Right ventricle myocardium inferior (tissue), 1 donor: ENCODE measurements at places on chromosomes 2 and 18. TPM values are rescaled to one million over a fixed set of nuclear protein-coding genes. Genes with fewer than 3 reads are reported as not detected.

DNA sequence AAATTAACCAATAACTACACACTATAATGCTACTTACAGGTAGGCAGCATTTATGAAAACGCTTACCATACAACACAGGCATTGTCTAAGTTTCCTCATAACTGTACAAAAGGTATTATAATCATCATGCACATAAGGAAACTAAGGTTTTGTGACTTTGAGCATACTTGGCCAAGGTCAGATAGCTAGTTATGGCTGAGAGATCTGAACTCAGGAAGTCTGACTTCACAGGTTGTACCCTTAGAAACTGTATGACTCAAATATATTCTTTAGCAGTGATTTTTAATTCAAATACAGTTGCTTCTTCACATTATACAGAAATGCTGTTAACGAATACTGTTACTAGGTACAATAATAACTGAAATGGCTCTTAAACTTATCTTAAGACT is 89.3 kb downstream of the TRIP12 start:
- no peak for DNase-seq

- no peak for DNase-seq
Observed at GRCh38 chr2:46303822-46304221, 6.6 kb downstream of the EPAS1 start.

DNA sequence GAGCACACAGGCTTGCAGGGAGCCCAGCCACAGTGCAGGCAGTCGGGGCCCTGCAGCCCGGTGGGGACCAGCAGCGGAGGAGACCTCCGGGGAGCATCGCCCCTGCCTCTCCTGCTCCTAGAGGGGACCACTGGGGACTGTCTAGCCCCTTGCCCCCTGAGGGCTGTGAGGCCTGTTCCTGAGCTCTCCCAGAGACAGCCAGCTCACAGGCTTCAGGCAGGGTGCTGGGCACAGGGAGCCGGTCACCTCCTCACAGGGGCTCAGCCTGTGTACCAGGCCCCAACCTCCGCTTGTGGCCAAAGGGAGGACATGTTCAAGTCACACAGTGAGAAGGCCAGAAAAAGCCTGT is 3.5 kb upstream of the NMUR1 start:
- DNase-seq: no peak

- DNase-seq: no peak
Observed at GRCh38 chr2:43521568-43521967, 74.3 kb downstream of the THADA start.

DNA sequence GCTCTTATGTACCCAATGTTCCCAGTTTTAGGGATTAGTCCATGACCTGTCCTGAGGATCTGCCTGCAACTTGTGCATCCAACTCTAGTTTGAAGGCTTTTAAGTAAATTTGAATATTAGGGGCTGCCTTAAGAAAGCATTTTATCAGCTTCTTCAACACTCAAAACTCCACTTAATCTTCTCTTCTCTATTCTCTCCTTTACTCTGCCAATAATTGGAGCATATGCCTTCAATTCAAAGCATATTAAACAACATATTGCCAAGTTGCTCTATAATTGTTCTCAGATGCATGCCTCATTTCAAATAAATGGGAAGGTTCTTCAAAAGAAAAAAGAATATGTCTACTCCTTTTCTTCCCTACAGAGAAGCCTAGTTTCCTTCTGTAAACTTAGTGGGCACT is 84.8 kb upstream of the NCKAP5 start:
- no peak for DNase-seq

DNA sequence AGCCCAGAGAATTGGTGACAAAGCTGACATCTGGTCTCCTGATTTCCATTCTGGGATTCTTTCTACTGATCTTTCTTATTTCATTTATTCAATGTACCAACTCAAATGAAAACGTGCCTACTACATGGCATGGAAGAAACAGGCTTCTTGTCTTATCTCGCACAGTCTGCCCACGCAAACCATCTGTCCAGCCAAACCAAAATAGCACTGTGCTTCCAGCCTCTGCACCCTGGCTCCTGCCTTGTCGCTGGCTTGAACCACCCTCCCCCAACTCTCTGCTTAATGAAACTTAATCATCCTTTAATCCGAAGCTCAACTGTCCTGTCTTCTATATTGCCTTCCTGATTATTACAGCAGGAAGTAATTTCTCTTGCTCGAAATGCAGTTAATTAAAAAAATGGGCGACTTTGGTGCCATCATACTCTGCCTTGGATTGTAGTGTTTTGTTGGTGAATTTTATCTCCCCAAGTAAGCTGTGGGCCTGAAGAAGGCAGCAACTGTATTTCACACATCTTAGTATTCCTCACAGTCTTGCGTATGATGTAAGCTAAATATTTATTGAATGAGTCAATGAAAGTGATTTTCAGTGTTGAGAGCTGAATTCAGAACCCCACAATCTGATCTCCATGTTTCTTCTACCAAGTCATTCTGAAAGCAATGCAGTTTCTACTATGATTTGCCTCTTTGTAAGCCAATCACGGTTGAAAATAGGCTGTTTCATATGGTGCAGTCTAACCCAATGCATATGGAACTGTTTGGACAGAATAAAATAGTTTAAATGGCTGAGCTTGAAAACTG is 190.8 kb downstream of the TMEM247 start:
- no peak for DNase-seq

- DNase-seq: no peak
Observed at GRCh38 chr18:38198956-38199355, 633.4 kb upstream of the CELF4 start.

DNA sequence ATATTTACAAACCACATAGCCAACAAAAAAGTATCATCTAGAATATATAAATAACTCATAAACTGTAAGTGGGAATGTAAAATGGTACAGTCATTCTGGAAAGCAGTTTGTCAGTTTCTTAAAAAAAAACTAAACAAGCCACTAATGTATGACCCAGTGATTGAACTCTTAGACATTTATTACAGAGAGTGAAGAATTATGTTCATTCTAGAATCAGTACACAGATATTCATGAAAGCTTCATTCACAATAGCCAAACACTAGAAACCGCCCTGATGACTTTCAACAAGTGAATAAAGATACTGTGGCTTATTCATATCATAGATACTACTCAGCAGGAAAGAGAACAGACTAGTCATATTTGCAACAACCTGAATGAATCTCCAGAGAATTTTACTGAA is 1541.5 kb downstream of the LRP1B start:
- no peak for DNase-seq

The CDC42EP3 gene
- total RNA-seq: 91.3 TPM

DNA sequence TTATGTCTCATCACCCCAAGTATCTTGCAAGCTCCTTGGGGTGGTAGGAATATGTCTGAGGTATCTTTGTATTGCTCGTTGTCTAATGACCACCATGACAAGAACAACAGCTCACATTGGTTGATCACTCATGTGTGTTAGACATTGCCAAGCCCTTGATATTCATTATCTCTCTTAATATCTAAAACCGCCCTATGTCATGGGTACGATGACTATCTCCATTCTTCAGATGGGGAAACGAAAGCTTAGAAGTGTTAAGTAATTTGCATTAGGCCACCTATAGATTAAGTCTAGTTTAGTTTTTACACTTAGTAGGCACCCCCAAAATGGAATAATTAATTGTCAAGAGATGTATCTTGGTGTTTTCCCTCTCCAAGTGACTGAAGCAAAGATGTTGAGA is 57.0 kb downstream of the ICOS start:
- DNase-seq: no peak

The TFCP2L1 gene
- 0.30 TPM for total RNA-seq

The FAP gene
- 0.62 TPM for total RNA-seq

DNA sequence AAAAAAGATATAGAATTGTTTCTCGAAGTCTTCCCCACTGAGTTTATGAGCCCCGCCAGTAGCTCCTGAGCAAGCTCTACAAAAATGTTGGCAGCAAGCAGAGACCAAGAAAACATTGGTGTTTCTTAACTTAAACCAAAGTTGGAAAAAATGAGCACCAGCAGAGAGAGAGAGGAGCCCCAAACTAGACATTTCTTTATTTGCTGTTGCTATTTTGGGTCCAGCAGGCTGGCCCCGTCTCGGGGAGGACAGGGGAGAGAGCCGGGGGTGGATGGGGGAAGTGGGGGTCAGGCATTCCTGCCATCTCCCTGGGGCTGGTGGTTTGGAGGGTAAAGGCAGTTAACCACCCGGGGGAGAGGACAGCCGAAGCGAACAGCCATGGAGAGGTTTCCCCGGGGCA is 113.0 kb downstream of the DYSF start:
- no peak for DNase-seq

GRCh38 chr2:50975546-50975945 is 56.4 kb downstream of the NRXN1 start:
- DNase-seq: no peak

The DPP10 gene
- 0.05 TPM for total RNA-seq

GRCh38 chr2:2798337-2798736 is 467.3 kb upstream of the MYT1L start:
- DNase-seq: no peak

DNA sequence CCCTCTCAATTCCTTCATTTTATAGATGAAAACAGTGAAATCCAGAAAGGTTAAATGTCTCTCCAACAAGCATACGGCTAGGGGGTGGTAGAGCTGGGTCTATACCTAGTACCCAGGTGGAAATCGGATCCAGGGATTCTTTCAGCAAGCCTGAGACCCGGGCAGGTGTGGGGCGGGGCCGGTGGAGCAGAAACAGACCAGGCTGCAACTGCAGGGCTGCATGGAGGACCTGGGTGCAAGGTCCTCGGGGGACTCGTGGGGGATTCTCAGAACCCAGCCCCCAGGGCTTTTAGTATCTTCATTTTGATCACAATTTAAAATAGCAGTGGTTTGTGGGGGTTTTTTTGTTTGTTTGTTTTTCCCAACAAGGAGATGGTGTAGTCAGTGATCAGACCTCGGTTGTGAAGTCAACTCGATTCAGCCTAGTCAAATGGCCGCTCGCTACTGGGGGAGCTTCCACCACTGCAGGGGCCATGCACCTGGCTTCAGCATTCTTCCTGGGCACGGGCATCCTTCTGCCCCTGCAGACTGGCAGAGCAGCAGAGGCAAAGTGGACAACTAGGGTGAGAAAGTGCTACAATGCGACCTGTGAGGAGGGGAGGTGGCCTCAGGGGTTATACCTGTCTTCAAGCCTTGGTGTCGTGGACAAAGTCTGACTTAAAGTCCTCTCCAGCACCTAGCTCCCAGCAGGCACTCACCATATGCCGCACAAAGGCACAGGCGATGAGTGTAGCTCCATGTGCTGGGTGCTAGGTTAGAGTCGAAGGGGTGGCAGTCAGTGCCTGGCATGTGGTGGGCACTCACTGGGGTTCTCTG is 46.3 kb downstream of the GORASP2 start:
- no peak for DNase-seq

The COLEC11 gene
- 1.9 TPM for total RNA-seq

DNA sequence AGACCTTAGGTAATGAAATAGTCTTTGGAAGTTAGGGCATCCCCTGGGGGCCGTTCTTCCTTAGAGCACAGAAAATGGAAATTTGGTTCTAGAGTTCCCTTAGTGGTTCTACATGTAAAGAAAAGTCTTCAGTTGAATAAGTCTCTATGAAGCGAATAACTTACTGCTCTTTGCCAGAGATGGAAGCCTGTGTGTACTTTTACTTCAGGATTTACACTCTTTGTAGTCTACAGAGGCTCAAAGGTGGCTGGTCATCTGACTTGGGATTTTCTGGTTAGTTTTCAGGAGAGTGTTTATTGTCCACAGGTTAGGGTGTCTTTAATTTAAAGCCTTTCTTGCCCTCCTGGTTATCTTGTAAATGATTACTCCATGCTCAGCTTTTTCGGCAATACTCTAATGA is 210.6 kb downstream of the ZNF521 start:
- no peak for DNase-seq

The DAW1 gene
- not detected for total RNA-seq

The DSG4 gene
- total RNA-seq: not detected

The RTP5 gene
- total RNA-seq: not detected

GRCh38 chr2:176682278-176682677 is 413.0 kb downstream of the MTX2 start:
- DNase-seq: no peak
